ENCODE measurements at places on chromosomes 1 and 21.

DNA sequence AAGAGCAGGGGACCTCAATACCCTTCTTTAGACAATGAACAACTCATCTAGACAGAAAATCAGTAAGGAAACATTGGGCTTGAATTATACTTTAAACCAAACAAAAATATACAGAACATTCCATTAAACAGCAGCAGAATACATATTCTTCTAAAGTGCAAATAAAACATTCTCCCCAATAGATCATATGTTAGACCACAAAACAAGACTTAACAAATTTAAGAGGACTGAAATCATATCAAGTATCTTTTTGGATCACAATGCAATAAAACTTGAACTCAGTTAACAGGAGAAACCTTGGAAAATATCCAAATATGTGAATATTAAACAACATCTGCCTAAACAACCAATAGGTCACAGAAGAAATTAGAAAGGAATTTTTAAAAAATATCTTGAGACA, 47.7 kb upstream of the HP1BP3 start:
- DNase-seq: no peak

GRCh38 chr1:243926803-243927245, 76.8 kb upstream of the AKT3 start:
- DNase-seq: no peak

DNA sequence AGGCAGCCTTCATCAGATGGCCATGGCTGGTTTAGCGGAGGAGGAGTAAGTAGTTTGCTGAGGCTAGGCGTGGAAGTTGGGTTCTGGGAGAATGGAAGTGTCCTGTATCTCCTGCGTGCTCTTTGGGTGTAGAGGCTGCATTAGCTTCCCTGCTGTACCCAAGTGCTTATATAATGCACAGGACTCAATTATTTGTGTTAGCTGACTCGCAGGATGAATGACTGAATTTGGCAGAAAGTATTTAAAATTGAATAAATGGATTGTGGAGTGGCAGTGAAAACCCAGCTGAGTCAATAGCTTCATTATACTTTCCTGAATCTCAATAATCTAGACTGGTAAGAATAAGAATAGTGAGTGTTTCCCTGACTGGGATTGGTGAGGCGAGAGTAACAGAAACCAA, 13.8 kb downstream of the DNTTIP2 start:
- no peak for DNase-seq

DNA sequence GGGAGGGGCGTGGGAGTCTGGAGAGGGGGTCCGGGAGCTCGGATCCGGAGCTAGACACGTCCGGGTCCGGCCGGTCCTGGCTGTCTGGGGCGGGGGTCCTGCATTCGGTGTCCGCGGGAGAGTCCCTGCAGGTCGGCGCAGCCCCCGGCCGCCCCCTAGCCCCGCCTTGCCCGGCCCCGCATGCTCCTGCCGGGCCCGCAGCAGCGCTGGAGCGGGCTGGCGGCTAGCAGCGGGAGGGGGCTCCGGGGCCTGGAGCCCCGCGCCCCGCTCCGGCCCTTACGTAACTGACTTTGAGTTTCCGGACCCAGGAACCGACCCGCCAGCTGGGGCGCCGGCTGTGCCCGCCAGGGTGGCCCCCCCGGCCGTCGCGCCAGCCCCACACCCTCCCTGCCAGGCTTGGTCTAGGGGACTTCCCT, 26.9 kb upstream of the EPB41 start:
- DNase-seq: no peak

GRCh38 chr21:34857874-34858273, 189.1 kb downstream of the CLIC6 start:
- DNase-seq: no peak

DNA sequence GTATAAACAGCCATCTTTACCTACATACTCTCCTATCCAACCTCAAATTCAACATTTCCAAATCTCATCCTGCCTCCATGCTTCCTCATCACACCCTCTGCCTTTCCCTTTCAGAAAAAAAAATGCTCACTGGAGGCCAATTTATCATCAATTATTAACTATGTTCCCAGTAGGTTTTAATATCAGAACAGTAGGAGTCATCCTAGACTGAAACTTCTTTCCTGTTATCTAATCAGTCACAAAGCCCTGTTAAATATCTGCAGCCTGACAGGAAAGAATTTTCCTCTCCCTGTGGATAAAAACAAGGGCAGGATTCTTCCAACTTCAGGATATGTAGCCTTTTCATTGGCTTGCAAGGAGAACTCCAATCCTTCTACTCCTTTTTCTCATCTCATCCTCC, 28.4 kb downstream of the EGLN1 start:
- no peak for DNase-seq

DNA sequence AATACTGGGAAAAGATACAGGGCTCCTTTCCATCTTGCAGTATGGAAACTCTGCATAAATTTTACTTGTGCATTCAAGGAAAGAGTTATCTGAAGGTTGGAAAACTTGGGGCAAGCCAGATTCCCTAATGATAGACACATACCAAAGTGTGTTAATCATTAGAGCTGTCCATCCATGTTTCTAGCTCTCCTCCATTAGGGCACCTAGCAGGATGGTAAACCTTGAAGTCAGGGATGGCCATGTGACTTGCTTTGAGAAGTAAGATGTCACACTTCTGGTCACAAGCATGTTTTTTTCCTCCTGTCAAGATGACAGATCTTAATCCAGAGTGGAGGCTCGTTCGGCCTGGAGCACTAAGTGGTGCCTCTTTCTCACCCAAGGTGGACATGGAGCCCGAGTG, 241.9 kb upstream of the RUNX1 start:
- no peak for DNase-seq

DNA sequence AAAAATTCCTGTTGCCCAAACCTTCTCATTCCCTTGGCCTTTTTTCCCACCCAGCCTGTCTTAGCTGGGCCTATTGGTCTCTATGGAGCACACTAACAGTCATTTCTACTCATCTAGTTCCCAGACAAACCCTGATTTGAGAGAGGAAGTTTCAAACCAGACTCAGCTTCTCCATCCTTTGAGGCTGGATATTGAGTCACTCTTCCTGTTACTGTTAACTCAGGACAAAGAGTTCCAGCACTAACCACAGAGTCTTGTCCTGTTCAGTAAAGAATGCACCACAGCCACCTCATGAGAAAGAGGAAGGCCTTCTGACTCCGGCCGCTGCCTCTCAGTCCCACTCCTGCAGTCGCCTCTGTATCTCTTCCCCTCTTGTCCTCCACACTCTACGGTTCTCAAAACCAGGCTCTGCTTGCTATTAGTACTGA, 137.8 kb downstream of the PTPRC start:
- no peak for DNase-seq

DNA sequence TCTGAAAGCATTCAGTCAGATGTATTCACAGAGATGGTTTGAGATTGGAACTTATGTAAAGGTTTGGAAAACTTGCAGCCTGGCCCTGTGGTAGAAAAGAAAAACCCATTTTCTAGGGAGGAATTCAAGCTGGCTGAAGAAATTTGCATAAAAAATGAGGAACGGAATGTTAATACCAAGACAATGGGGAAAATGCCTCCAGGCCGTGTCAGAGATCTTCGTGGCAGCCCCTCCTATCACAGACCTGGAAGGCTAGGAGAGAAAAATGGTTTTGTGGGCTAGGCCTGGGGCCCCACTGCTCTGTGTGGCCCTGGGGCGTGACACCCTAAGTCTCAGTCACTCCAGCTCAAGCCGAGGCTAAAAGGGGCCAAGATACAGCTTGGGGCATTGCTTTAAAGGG, 26.7 kb downstream of the NME7 start:
- DNase-seq: no peak

- no peak for DNase-seq
Measured at GRCh38 chr1:158984386-158984785, 25.3 kb upstream of the IFI16 start.

GRCh38 chr1:160752924-160753323, 13.9 kb downstream of the SLAMF7 start:
- no peak for DNase-seq

DNA sequence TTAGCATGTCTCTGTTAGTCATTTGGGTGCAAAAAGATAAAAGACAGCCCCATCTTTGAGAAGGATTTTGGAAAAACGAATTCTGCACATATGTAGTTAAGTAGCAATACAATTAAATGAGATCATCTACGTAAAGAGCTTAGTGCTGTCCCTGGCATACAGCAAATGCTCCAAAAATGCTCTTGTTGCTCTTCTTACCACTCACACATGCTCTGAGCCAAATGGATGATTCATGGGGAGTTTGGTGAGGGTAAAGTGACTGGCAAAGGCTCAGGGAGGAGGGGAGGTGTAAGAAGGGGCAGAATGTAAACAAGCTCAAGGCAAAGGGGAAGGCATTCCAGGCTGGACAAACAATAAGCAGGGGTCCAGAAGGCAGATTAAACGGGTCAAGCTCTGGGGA, 191.9 kb downstream of the AK5 start:
- DNase-seq: no peak

DNA sequence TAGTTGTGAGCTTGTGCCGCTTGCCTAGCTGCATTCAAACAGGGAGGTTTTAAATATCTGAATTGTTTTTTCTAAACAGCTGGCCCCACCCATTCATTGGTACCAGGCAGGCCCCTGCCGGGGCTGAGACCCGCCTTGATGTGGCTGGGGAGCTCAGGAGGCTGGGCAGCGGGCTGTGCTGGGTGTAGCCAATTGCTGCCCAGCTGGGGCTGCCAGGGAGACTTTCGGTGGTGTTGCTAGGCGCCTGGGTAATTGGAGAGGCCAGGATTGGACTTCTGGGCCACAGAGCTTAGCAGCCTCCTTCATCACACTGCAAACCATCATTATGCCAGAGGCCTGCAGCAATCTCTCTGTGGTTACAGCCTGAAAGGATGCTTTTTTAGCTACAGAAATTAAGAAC, 12.2 kb downstream of the RHBDL2 start:
- no peak for DNase-seq

DNA sequence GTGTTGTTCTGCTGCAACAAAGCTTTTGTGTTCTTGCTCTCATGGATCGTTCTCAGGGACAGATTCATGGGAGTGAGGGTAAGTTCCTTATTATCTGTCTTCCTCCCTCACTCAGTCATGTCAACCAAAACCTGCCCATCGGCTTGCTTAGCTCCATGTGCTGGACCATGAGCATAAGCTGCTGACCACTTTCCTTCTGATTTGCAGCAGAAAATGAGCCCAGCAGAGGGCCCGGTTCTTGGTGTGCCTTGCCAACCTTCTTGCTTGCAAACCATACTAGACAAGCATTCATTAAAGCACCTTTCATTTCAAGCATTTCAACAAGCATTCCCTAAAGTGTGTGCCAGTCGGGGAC, 64.0 kb upstream of the COA6 start:
- DNase-seq: no peak

DNA sequence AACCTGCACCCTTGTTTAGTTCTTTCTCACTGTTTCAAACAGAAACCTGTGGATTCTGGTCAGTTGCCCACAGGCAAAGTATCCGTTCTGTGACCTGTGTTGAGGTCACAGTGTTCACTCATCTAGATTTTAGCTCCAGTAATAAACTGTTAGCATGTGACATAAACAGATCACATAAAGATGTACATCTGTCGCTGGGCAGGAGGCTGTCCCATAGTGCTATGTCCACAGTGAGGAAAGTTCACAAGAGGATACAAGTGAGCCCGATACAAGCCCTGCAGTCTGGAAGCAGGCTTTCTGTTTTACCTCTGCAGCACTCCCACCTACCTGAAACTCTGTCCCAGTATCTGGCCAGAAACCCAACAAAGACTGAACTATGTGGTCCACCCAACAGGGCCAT, 28.4 kb downstream of the LMX1A start:
- DNase-seq: no peak

- DNase-seq: no peak
Measured at GRCh38 chr1:197126691-197127090, 19.8 kb downstream of the ASPM start.

GRCh38 chr1:230136453-230137336, 69.7 kb downstream of the GALNT2 start:
- DNase-seq: no peak

DNA sequence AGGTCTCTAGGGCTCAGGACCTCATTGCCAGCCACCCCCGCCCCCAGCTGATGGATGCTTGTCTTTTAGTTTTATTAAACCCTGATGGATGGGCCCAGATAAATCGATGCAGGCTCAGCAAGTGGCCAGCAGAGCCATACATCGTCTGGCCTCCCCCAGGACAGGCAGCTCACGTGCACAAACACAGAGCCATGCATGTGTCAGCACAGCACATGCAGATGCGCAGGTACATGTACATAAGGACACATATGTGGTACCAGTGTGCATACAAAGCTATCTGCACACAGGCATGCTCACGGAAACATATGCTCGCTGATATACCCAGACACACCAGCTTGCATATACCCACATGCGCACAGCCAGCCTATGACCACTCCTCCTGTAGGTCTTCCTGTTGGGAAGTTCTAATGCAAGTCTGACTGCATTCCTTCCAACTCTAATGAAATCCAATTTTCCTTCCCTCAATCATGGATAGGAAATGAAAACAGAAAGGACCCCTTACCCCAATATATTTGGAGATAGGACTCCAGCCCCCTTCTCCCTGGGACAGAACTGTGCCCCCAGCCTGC, 897 bp downstream of the COL16A1 start:
- no peak for DNase-seq

GRCh38 chr21:44932408-44933181, 7.2 kb upstream of the SLX9 start:
- no peak for DNase-seq

DNA sequence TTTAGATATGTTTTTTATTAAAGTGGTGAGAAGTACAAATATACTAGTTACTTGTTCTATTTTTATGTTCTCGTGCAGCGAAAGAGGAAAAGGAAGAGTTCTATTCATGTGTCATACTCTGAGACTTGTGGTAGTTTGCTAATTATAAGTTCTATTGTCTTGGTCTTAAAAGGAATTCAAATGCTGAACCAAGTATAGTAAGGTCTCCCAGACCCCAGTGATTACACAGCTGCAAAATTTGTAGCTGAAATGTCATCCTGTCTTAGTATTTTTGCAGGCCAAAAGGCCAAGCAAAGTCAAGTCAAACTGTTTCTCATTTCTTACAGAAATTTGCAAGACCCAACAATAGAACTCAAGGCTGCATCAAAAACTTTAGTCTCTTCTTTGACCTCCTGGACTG, 268.7 kb downstream of the CHRM3 start:
- DNase-seq: no peak

DNA sequence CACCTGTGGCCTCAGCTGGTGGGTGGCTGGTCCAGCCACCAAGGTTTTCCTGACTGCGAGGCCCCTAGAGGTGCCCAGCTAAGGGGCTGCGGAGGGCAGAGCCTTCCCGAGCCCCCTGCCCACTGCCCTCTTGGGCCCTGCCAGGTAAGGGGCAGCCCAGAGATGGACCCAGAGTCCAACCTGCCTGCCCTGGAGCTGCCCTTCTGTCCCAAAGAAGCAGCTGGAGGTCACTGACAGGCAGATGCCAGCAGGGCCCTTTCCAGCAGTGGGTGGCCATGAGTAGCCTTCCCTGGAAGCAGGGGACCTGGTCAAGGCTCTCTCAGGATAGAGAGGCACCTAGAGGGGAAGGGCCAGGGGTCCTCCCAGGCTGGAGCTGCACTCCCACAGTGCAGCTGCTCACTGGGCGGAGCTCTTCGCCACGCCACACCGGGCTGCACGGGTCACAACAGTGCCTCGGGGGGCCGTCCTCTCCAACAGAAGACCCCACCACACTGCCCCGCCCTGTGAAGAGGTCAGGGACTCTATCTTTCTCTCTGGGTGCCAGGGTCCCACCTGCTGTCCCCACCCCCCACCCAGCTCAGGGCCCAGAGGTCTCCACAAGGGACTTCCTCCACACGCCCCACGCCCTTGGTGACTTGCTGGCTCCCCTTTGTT, 10.9 kb upstream of the GNB1 start:
- DNase-seq: no peak

- DNase-seq: no peak
Measured at GRCh38 chr1:223244366-223245103, 101.5 kb upstream of the TLR5 start.

- no peak for DNase-seq
Measured at GRCh38 chr1:50930965-50931737, 28.9 kb downstream of the FAF1 start.

Data from GOT3 (cell line).